ENCODE measurements at places on chromosomes 5 and 9.

GRCh38 chr9:73095425-73095824, 56.2 kb upstream of the ANXA1 start:
- DNase-seq, result no peak

DNA sequence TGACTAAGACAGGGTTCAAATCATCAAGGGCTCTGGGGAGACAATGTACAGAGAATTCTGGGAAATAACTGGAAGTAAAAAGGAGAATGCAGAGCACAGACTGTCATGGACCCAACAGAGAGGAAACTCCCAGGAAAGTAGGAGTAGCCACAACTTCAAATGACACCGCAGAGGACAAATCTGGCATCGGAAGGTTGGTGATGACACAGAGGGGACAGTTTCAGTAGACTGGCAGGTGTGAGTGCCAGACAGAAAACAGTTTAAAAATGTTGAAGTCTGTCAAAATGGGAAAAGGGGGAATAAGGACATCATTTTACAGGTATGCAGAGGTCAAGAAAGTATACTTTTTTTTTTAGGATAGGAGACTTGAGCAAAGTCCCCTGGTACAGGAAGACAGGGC, 70.2 kb downstream of the EPB41L4A start:
- DNase-seq, result no peak

GRCh38 chr9:130839132-130840111, 4.4 kb downstream of the ABL1 start:
- no peak for DNase-seq

GRCh38 chr5:159762921-159763320, 153.4 kb upstream of the ADRA1B start:
- no peak for DNase-seq

GRCh38 chr5:159083548-159084452, 15.9 kb downstream of the EBF1 start:
- no peak for DNase-seq
